ENCODE measurements at places on chromosomes 5 and 9.

DNA sequence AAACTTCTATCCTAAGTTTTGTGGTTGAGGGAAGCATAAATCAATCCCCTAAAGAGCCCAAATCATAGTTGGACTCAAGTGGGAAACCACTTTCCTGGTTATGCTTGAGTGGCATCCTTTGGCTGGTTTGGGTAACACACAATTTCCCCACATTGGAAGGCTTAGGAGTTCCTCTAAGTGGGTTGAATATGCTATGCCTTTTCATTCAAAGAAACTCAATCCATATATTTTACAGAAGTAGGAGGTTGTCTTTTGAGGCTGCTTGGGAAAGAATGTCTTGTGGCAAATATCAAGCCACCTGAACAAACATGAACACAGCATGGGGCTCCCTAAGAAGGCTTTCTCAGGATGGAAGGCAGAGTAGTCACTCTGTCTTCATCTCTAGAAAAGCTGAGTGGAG lies 121.1 kb downstream of the SPATA31D1 start:
- H3K4me1 ChIP-seq, result no peaks in the 10 kb centered on the region
- no peak for DNase-seq
- no peak overlapping the region for H3K4me3 ChIP-seq
- no peak overlapping the region for H3K27ac ChIP-seq
- H3K27me3 ChIP-seq, result no peaks in the 10 kb centered on the region

- H3K27ac ChIP-seq, result no peak overlapping the region
- H3K27me3 ChIP-seq, result no peaks in the 10 kb centered on the region
- H3K36me3 ChIP-seq, result no peaks in the 10 kb centered on the region
- no peak for DNase-seq
- H3K4me3 ChIP-seq, result no peak overlapping the region
These were observed 459.5 kb upstream of the KLF4 start for GRCh38 chr9:107949061-107949460.

DNA sequence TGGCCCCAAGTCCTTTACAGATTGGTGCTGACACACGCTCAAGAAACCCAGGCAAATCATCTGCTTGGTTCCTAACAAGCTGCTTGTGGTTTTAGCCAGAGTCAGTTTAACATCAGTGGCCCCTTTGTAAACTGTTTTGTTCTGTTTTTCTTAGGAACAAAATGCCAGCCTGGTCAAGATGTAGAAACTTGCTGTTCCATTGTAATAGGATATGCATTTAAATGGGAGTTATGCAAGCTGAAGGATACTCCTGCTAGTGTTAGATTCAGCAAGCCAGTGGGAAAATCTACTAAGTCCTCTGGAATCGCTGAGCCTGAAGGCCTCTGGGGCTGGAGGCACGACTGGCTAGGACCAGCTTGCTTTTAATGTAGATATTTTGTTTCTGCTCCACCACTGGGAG lies 391.1 kb downstream of the TLE4 start:
- no peaks in the 10 kb centered on the region for H3K27me3 ChIP-seq
- no peaks in the 10 kb centered on the region for H3K4me1 ChIP-seq
- H3K36me3 ChIP-seq, result no peaks in the 10 kb centered on the region
- no peak for DNase-seq

- H3K4me1 ChIP-seq, result no peaks in the 10 kb centered on the region
- no peaks in the 10 kb centered on the region for H3K36me3 ChIP-seq
- H3K27me3 ChIP-seq, result no peaks in the 10 kb centered on the region
- no peak overlapping the region for H3K27ac ChIP-seq
- no peak for DNase-seq
These were observed 295.5 kb downstream of the DTWD2 start for GRCh38 chr5:118692811-118693342.

- H3K27ac ChIP-seq, result no peak overlapping the region
- H3K4me1 ChIP-seq, result no peaks in the 10 kb centered on the region
- H3K4me3 ChIP-seq, result peak overlapping the region; percentile 50
- H3K36me3 ChIP-seq, result no peaks in the 10 kb centered on the region
These were observed 742 bp downstream of the BHMT2 start for GRCh38 chr5:79070350-79070667.

DNA sequence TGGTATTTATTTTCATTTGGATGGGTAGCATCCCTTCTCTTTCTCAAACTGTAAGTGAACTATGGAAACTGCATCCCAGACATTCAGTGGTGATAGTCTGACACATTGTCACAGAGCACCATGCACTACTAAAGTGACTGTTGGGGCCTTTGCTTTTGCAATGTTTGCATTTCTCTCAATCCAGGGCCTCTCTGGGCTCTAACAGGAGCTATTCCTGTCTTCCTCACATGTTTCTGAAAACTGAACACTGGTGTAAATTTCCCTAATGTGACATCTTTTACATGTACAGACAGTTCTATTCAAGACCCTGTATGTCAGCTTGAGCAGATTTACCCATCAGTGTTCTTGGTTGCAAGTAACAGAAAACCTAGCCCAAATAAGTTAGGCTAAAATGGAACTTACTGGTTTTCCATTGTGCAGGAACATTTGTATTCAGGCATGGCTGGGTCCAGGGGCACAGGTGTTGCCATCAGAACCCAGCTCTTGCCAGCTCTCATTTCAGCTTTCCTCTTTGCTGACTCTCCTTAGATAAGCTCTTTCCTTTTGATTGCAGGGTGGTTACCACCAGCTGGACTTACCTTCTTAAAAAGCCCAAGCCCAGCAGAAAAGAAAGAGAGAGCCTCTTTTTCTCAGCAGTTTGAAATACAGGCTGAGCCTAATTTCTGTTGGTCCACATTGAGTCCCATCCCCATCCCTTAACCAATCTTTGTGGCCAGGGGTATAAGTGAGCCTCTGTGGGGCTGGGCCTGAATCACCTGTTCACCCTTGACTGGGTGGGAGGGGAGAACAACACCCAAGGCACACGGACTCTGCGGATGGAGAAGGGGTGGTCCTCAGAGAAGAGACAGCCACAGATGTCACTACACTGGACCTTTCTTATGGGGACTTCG lies 234.3 kb downstream of the NR3C1 start:
- H3K36me3 ChIP-seq, result no peaks in the 10 kb centered on the region
- no peak overlapping the region for H3K4me3 ChIP-seq
- H3K27ac ChIP-seq, result no peak overlapping the region
- no peaks in the 10 kb centered on the region for H3K27me3 ChIP-seq
- H3K4me1 ChIP-seq, result no peaks in the 10 kb centered on the region
- DNase-seq, result no peak

- no peaks in the 10 kb centered on the region for H3K27me3 ChIP-seq
- DNase-seq, result no peak
- no peak overlapping the region for H3K27ac ChIP-seq
These were observed 2.8 kb downstream of the TENT4A start for GRCh38 chr5:6715758-6716628.

- no peaks in the 10 kb centered on the region for H3K36me3 ChIP-seq
- no peaks in the 10 kb centered on the region for H3K4me1 ChIP-seq
- H3K4me3 ChIP-seq, result no peak overlapping the region
- no peaks in the 10 kb centered on the region for H3K27me3 ChIP-seq
These were observed 368.7 kb downstream of the BNC2 start for GRCh38 chr9:16501726-16502125.

DNA sequence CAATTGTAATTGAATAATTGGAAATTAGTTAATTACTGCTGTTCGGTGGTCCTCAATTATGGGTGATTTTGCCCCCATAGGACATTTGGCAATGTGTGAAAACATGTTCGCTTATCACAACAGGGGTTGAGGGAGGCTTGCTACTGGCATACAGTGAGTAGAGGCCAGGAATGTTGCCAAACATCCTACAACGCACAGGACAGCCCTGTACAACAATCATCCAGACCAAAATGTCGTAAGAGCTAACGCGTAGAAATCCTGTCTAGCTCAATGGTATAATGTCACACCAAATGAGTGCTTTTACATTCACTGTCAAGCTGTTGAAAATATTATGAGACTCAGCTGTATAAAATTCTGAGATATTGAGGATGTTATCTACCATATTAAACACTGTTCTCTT lies 464.4 kb upstream of the TUSC1 start:
- no peaks in the 10 kb centered on the region for H3K36me3 ChIP-seq
- H3K4me3 ChIP-seq, result no peak overlapping the region
- no peaks in the 10 kb centered on the region for H3K4me1 ChIP-seq
- no peak overlapping the region for H3K27ac ChIP-seq

DNA sequence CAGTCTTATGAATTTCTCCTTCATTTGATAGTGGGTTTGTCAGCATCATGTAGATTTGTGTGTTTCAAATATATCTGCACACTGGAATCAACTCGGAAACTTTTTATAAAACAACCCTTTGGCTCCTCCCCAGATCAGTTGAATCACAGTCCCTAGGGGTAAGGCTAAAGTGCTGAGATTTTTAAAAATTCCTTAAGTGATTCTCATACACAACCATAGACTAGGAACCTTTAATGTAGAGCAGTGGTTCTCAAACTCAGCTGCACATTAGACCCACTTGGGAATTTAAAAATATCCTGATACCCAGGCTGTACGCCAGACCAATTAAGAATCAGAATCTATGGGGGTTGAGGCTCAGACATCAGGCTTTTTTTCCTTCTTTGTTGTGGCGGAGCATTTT lies 17.5 kb upstream of the JAK2 start:
- H3K36me3 ChIP-seq, result no peaks in the 10 kb centered on the region
- H3K4me3 ChIP-seq, result no peak overlapping the region
- DNase-seq, result no peak
- H3K27ac ChIP-seq, result no peak overlapping the region
- no peaks in the 10 kb centered on the region for H3K4me1 ChIP-seq

DNA sequence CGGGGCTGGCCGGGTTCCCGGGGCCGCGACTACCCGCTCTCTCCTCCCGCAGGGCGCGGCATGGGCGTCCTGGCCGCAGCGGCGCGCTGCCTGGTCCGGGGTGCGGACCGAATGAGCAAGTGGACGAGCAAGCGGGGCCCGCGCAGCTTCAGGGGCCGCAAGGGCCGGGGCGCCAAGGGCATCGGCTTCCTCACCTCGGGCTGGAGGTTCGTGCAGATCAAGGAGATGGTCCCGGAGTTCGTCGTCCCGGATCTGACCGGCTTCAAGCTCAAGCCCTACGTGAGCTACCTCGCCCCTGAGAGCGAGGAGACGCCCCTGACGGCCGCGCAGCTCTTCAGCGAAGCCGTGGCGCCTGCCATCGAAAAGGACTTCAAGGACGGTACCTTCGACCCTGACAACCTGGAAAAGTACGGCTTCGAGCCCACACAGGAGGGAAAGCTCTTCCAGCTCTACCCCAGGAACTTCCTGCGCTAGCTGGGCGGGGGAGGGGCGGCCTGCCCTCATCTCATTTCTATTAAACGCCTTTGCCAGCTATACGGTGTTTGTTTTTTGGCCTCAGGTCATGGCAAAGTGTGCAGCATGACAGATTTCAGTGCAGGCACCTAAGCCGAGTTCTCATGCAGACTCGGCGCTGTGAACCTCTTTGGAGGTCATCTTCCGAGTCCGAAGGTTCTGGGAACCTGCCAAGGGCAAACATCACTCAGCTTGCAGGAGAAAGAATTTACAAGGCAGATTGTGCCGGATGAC lies 516 bp downstream of the MRPL41 start:
- no peak for DNase-seq
- peak overlapping the region; percentile 95 for H3K4me3 ChIP-seq
- H3K27me3 ChIP-seq, result no peaks in the 10 kb centered on the region
- peak overlapping the region; percentile 87 for H3K27ac ChIP-seq
- peaks cover 14% of the 10 kb centered on the region for H3K4me1 ChIP-seq

- DNase-seq, result no peak
- no peaks in the 10 kb centered on the region for H3K27me3 ChIP-seq
- H3K36me3 ChIP-seq, result no peaks in the 10 kb centered on the region
- H3K4me1 ChIP-seq, result peaks cover 3% of the 10 kb centered on the region
- no peak overlapping the region for H3K4me3 ChIP-seq
- H3K27ac ChIP-seq, result no peak overlapping the region
These were observed 29.4 kb downstream of the SLC1A3 start for GRCh38 chr5:36635721-36636390.

DNA sequence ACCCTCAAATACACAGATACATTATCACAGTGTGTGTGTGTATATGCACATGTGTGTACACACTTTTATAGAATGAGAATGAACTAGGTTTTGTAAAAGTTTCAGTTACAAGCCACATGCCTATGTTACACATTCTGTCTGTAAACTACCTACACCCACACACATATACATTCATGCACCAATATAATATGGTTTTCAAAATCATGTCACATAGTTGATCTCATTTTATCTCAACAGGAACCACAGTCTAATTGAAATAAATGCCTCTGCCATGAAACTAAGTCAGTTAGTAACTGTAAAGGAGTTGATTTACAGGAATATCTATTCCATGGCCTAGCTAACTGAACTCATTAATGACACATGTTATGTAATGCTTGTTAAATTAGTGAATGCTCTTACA lies 646.6 kb downstream of the PDE4D start:
- H3K36me3 ChIP-seq, result no peaks in the 10 kb centered on the region
- H3K27me3 ChIP-seq, result no peaks in the 10 kb centered on the region
- no peak for DNase-seq
- no peak overlapping the region for H3K27ac ChIP-seq
- no peak overlapping the region for H3K4me3 ChIP-seq

- H3K27me3 ChIP-seq, result no peaks in the 10 kb centered on the region
- H3K4me3 ChIP-seq, result no peak overlapping the region
These were observed 10.4 kb downstream of the CXXC5 start for GRCh38 chr5:139658501-139658927.

DNA sequence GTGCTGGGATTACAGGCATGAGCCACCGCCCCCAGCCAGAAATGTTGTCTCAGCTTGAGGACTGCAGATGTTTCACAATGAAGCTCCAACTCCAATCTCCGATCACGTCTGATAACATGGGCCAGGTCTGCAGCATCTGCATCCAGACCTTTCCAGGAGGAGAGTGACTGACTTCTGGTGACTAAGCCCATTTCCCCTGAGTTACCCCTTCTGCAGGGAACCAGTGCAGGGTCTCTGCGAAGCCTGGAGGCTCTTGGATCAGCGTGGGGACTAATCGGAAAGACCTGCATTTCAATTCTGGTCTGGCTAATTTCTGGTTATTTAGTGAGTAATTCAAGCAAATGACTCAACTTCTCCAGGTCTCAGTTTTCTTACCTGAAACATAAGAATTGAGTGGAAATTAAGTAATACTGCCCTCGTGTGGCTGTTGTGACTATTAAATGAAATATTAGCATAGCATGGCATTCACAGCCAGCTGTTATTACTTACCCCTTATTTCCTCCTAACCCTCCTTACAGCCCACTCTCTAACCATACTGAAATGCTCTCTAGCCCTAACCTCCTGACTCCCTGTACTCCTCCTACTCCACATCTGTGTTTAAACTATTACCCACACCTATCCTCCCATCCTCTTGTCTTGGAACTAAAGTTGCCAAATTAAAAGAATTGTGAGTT lies 2.2 kb upstream of the GNPDA1 start:
- H3K36me3 ChIP-seq, result no peaks in the 10 kb centered on the region
- DNase-seq, result no peak
- H3K4me3 ChIP-seq, result no peak overlapping the region
- no peaks in the 10 kb centered on the region for H3K27me3 ChIP-seq
- peaks cover 27% of the 10 kb centered on the region for H3K4me1 ChIP-seq
